ENCODE measurements at places on chromosomes 2 and 18. TPM values are rescaled to one million over a fixed set of nuclear protein-coding genes. Genes with fewer than 3 reads are reported as not detected.

The CACNB4 gene
- 0.64 TPM for total RNA-seq

The IL1RN gene
- 3.7 TPM for total RNA-seq

The CD28 gene
- total RNA-seq = 2.5 TPM

The LMAN2L gene
- 8.3 TPM for total RNA-seq

The AOX1 gene
- 0.17 TPM for total RNA-seq

The CDK15 gene
- not detected for total RNA-seq

- DNase-seq = no peak
Observed at GRCh38 chr2:115842306-115842705, 1399.9 kb downstream of the DPP10 start.

- DNase-seq = no peak
Observed at GRCh38 chr2:42246562-42246961, 77.4 kb downstream of the EML4 start.

DNA sequence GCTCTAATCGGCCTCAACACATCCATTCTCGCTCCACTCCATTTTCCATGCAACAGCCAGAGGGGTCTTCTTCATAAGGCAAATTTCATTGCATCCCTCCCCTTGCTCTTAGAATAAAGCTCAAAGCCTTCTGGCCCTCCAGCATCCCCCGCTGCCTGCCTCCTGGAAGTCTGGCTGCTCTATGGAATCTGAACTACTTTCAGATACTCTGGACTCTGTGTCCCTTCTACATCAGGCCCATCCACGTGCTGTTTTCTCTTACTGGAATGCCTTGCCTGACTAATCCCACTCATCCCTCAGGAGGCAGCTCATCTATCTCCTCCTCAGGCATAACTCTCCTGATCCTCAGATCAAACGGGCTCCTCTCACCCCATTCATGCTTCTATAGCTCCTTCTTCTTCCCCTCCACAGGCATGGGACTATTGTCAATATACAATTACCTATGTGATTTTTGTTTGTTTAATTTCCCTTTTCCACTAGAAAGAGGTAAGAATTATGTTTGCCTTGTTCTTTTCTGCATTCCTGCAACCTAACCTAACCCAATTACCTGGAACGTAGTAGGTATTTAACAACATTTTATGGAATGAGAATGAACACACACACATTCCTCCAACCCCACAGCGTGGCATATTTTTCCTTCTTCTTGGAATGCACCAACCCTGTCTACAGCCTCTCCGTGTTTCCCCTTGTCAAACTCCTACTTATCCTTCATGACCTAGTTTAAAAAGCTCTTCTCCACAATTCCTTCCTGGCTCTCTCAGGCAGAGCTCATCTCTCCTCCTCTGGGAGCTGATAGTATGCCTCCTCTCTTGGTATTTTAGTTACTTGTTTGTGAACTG is 49.5 kb downstream of the LBH start:
- peak; percentile 57 for DNase-seq

- DNase-seq = no peak
Observed at GRCh38 chr2:215635788-215636139, 199.9 kb upstream of the FN1 start.

DNA sequence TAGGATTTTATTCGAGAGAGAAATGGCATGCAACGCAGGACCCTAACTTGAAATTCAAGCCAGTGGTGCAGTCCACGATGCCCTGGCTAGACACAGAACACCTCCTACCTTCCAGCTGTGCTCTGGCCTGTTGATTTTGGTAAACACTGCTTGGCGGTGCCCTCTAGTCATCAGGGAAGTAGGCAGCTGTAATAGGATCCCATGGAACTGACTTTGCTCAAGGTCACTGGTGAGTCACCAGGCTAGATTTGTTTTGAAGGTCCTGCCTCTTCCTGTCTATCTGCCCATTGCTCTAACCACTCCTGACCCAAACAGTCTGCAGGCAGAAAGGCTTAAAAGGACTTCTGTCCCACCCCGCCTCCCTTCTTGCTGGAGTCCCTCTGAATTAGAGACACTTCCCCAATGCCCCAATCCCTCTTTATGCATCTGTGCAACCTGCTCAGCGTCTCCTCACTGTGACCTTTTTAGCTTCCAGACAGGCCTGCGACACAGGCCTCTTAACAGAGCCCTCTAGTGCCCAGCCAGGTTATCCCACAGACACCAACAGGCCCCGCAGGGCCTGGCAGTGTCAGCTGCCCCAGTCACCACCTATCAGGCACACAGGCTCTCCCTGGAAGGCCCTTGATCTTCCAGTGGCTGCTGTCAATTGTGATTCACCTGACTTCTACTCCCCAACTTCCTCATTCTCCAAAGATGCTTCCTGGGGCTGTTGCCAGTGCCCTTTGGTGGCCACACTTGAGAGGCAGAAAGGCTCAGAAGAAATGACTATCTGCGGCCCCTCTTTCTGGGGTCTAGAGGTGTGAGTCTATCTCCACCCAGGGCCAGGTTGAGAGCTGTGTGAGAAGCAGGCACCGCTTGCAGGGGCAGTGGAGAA is 5.2 kb downstream of the TMEM127 start:
- no peak for DNase-seq

DNA sequence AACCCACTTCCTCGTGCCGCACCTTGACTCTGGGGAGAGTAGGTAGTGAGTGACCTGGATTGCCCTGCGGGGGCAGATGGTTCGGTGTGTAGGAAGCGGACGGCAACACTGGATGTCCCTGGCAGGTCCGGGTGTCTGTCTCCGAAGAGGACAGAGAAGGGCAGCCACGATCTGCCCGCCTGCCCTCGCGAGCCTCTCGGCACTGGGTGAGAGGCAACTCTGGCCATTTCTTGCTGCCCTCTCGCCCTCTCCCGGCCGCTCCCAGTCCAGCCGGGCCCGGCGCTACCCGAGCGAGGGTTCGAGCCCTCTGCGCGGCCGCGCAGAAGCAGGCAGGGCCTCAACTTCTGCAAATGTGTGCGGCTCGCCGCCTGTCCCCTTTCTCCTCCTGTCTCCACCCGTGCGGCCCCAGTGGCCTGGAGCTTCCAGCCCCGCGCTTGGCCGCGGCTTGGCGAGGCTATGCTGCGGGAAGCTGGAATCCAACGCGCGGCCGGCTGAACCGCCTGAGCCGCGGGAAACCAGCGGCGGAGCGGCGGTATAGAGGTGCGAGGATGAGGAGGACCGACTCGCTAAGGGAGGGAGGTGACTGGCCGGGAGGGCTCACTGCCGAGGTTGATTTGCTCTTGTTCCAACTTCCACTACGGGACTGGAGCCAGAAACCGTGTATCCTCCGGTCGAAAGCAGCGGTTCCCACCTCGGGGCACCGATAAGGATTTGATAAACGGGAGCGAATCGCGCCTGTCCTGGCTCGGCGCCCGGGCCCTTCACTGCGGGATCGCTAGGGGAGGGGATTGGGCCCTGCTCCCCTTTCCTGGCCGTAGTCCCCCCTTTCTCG is 1.5 kb downstream of the EPAS1 start:
- DNase-seq = no peak

- DNase-seq = no peak
Observed at GRCh38 chr2:233124421-233125080, 64.4 kb downstream of the INPP5D start.

DNA sequence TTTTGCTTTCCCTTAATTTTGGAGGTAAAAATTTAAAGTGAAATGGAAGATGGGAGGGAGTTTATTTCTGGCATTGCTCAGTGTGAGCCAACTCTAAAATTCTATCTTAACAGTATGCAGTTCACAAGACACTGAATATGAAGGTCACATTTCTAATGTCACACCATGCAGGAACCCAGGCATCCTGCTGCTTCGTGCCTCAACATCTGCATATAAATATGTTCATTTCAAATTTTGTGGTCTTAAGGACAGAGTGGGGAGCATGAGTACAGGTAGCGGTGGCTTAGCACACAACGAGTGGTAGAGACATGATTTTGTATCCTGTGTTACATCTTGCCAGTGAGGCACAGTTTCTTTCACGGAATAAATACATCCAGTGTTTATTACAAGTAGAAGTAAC is 102.4 kb downstream of the ARL4C start:
- DNase-seq = no peak

GRCh38 chr2:118131771-118132170 is 43.5 kb downstream of the INSIG2 start:
- DNase-seq = no peak

DNA sequence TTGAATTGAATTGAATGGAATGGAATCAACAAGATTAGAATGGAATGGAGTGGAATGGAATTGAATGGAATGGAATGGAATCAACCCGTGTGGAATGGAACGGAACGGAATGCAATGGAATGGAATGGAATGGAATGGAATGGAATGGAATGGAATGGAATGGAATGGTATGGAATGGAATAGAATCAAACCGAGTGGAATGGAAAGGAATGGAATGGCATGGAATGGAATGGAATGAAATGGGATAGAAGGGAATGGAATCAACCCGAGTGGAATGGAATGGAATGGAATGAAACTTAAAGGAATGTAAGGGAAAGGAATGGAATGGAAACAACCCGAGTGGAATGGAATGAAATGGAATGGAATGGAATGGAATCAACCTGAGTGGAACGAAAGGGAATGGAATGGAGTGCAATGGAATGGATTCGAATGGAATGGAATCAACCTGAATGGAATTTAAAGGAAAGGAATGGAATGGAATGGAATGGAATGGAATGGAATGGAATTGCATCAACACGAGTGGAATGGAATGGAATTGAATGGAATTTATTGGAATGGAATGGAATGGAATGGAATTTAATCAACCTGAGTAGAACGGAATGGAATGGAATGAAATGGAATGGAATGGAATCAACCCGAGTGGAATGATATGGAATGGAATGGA is 1146.6 kb downstream of the RPIA start:
- no peak for DNase-seq

GRCh38 chr2:212595036-212595654 is 56.5 kb upstream of the ERBB4 start:
- DNase-seq = no peak

- DNase-seq = no peak
Observed at GRCh38 chr2:191756761-191757160, 78.8 kb downstream of the NABP1 start.

- DNase-seq = no peak
Observed at GRCh38 chr18:3211236-3211992, 8.4 kb downstream of the MYOM1 start.

DNA sequence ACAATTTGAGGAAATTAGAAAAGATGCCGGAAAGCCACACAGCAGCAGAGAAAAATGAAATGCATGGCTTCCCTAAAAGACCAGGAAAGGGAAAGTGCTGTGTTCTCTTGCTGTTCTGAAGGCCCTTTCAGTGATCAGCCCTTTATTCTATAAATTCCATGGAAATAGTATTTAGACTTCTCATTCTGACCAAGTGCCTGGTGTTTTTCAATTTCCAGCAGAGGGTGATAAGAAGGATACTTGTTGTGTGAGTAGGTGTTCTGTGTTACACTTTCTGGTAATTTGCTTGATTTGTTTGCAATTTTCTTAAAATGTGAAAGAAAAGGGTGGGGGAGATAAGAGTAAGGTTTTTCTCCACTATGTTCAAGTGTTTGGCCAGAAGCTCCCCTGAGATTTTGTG is 504.5 kb downstream of the IRS1 start:
- no peak for DNase-seq

DNA sequence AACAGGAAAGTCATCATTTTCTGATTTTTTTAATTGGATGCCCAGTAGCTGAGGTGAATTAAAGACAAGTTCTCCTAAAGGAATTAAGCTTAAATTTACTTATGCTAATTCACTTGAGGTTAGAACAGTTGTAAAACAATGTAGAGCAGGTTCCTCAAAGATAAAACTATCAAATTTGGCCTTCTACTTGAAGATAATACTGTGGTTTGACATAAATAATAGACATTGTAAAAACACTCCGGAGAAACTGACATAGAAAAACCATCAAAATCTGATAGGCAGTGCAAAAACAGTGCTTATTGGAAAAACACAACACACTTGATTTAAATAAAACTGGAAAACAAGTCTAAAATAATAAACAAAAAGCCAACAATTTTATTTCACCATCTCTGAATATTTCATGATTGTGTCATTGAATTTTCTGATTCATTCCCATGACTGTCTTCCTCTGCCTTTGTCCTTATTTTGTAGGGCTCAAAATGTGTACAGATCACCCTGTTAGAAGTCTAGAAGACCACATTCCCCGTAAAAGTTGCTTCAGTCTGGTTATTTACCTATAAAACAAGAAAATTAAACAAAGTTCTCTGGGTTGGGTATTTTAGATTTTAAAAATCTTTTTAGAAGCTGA is 28.3 kb upstream of the SLC40A1 start:
- no peak for DNase-seq

DNA sequence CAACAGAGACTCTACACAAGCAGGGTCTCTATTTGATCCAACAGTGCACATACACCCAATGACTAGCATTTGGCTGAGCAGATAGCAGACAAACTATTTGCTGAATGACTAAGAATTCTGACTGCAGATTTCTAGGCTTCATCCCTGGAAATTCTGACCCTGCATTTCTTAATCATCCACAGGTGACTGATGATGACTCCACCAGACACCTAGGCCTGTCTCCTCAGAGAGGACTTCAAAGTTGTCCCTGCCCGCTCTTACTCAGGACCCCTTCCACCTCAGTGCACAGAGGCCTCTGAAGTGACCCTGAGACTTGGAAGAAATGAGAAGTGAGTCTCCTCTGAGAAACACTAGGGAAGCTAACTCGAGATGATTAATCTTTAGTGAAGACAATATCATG is 51.3 kb downstream of the SEPTIN10 start:
- DNase-seq = no peak

- no peak for DNase-seq
Observed at GRCh38 chr2:120736624-120737339, 1.1 kb downstream of the GLI2 start.

Measured in natural killer cell treated with Interleukin-12 subunit alpha and Interleukin-12 subunit beta and Interleukin-15 and Interleukin-18, amount 100 ng/mL, for 72 hours (primary cell).